HEK293T (cell line): ENCODE measurements at places on chromosomes 6 and 20.
A peak's percentile ranks its signal among the peaks of the same experiment; 100 is the strongest.

DNA sequence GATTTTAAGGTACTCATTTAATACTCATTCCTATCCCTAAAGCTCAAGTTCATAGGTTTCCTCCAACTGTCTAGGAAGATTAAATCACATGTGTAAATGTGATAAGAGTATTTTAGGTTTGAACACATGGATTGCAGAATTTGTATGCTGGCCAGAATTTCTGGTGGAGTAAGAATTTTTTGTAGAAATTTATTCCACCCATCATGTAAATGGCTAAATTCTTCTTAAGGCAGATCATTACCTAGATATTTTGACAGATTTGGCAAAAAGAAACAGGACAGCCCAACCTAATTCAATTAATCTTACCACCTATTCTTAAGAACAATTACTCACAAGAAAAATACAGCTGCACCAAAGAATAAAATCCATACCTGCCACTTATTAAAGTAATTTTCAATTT, 261.6 kb downstream of the GRIK2 start:
- no peak for DNase-seq

DNA sequence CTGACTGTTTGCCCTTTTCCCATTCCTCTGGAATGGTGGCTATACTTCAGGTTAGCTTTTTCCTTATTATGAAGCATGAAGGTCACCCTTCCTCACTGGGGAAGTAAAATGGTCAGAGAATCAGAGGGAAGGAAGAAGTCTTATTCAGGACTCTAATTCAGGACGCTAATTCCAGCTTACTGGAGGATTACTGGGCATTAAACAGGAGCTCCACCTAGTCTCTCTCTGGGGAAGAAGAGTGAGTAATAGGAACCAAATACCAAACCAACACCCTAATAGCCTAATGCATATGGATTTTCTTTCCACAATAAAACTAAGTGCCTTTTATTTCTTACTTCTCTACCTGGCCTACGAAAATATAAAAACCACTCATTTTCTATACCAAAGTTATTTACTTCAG, 10.1 kb downstream of the CRISP1 start:
- no peak for DNase-seq

DNA sequence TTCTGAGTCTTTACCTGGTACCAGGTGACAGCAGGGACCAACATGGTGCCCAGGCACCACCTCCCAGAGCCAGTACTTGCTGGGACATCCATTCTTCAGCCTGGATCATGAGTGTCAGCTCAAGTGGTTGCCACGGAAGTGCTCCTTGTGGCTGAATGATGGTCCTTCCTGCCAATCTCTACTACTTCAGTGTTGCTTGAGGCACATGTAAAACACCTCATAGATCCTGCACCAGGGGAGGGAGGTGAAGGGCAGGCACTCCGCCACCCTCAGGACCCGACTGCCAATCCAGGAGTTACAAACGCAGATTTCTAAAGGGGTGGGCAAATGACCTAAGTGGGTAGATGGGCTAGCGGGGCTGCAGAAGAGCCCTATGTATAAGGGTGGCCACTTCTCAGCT, 226.0 kb downstream of the PREX1 start:
- DNase-seq: no peak

DNA sequence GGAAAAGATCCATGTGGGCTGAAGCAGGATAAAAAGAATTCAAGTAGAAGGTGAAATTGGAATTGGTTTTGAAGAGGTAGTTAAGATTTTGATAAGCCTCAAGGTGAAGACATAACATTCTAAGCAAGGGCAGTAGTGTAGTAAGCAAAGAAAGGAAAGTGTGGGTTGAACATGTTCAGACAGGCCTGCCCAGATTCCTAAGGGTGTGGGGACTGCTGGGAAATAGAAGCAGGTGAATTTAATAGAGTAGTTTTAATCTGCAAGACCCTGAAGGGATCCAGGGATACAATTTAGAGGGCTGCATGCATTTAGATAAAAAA, 19.1 kb downstream of the TAB2 start:
- DNase-seq: no peak

- no peak for DNase-seq
Measured at GRCh38 chr6:167485186-167485978, 160.5 kb downstream of the TTLL2 start.

DNA sequence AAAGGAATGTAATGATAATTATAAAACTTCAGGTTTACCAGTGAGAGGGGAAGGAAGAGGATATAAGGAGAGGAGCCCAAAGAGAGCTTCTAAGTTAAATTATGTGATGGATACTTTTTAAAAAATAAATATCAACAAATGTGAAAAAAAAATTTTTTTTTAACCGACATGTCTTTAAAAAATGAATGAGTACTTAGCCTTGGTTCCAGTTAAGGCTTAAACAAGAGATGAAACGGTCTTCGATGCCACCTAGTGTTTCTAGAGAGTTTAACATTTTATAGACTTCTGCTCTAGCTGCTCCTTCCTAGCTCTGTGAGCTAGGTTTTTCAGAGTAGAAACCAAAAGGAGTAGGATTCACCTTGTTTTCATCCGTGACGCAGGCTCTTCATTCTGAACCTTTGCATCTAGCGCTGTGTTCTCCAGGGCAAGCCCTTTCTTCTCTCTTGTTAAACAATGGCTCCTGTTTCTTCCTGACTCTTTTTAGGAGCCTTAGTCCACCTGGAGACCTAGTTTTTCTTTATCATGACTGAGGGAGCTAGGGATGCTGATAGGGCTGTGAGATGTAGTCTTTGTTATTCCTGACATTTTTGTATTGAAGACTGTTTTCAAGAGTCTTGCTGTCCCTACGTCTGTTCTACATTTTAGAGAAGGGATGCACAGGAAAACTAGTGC, 42.4 kb upstream of the GNRH2 start:
- DNase-seq: peak; percentile 61

DNA sequence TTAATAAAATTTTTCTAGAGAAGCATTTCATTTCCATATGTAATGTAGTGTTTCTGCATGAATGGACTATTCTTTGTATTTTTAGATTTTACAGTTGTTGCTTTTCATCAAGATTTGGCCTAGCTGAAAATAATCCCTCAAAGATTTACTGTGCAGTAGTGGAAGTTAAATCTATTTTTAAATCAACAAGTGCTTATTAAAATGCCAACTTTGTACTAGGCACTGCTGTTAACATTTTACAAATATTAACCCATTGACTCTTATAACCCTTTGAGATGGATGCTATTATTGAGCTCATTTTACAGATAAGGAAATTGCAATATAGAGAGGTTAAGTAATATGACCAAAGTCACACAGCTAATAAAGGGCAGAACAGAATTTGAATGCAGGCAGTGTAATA, 274.5 kb downstream of the NKAIN2 start:
- DNase-seq: no peak

GRCh38 chr20:49430320-49430719, 52.1 kb downstream of the KCNB1 start:
- no peak for DNase-seq

GRCh38 chr20:17625246-17626051, 55.6 kb downstream of the DSTN start:
- no peak for DNase-seq

DNA sequence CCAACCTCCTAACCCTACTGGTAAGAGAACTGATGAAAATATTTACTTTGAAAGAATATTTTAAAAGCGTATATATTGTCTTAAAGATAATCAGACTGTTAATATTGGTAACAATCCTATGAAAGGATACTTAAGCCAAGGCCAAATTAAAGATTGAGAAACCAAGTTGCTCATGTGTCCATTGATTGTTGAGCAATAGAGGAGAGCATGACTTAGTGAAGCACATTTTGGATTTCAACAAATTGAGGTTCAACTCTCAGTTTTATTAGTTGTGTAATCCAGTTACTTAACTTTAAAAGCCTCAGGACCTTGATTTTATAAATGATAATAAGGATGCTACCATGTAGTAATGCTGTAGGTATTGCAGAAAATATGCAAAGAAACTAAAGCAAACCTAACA, 56.8 kb downstream of the PRL start:
- no peak for DNase-seq

GRCh38 chr6:132190097-132190814, 211.0 kb downstream of the MOXD1 start:
- DNase-seq: no peak

GRCh38 chr6:11828262-11828870, 49.8 kb upstream of the ADTRP start:
- no peak for DNase-seq

- no peak for DNase-seq
Measured at GRCh38 chr20:25408890-25409289, 1.4 kb downstream of the GINS1 start.

DNA sequence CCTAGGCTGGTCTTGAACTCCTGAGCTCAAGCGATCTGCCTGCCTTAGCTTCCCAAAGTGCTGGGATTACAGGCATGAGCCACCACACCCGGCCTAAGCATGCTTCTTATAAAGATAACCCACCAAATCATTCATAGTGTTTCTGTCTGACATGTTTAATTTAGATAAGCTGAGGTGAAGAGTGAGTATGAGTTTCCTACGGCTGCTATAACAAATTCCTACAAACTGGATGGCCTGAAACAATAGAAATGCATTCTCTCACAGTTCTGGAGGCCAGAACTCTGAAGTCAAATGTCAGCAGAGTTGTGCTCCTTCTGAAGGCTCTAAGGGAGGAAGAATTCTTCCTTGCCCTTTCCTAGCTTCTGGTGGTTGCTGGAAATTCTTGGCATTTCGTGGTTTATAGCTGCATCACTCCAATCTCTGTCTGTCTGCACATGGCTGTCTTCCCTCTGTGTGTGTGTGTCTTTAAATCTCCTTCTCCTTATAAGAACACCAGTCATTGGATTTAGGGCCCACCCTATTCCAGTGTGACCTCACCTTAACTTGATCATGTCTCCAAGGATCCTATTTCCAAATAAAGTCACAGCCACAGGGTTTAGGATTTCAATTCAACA, 29.9 kb downstream of the MAPK13 start:
- DNase-seq: no peak

DNA sequence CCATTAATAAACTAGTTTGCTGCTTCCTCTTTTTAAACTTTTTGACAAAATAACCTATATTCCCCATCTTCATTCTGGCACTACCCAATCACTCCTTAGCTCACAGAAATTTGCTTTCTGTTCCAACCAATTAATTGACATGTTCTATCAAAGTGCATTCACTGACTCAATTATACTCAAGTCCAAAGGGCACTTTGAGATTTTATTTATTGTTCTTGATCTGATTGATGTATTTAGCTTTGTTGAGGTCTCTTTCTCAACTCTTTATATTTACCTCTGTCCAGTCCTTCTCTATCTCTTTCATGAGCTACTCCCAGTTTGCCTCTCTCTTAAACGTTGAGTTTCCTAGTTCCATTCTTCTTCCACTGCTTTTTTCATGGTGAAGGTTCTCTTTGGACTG, 104.4 kb upstream of the TENT5A start:
- DNase-seq: no peak

DNA sequence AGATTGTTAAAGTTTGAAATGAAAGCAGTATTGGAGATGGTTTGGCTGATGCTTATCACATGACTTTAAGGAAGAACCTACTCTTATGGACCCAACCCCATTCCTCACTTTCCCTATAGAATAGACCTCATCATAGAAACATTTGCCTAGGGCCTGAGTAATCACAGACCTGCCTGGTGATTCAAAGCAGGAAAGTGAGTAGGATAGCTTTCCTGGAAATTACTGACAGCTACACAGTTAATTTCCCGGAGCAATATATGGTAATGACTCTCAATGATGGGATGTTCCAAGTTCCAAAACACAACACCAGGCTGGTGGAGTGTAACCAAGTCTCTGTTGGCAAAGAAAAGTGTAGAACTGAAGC, 233.8 kb downstream of the SIM1 start:
- no peak for DNase-seq

DNA sequence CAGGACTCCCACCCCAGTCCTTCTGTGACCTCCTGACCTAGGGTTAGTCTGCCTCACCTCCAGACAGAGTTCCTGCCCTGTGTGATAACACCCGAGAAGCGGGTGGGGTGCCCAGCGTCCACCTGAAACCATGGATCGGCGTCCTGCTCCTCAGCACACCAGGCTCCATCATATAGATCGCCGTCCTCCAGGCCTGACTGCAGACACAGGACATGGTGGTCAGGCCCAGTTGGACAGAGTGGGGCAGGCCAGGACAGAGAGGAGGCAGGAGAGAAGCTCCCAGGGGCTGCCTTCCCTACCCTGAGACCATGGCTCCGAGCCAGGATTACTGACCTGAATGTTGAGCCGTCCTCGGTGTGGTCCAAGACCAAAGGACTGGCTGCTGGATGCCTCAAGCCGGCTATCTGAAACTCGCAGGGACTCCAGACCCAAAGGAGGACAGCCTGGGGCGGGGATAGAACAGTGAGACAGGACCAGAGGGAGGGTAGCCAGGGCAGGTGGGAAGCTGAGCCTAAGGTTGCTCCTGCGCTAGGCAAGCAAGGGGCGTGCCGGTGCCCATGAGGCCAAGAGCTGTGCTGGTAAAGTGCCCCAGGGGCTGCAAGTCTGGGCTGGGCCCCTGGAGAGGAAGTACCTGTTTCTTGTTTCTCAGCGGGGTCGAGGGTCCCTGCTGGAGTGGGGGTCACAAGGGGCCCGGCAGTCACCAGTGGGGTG, 2.2 kb downstream of the CPXM1 start:
- DNase-seq: no peak

DNA sequence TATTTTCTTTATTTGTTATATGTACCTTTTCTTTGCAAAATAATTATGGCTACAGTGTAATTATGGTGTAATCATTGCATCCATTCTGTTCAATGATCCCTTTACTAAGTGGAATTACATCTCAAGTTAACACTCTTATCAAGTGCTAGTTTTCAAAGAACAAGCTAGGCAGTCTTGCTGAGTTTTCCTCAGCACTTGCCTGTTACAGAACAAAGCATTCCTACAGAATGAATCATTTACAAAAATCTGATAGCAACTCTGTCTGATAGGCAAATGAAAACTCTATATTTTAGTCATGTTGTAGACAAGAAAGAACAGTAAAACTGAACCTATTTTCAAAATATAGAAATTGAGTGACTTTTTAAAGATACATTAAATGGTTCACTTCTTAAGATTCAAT, 109.8 kb upstream of the POU3F2 start:
- DNase-seq: no peak

GRCh38 chr6:113500221-113500620, 356.9 kb upstream of the MARCKS start:
- no peak for DNase-seq

DNA sequence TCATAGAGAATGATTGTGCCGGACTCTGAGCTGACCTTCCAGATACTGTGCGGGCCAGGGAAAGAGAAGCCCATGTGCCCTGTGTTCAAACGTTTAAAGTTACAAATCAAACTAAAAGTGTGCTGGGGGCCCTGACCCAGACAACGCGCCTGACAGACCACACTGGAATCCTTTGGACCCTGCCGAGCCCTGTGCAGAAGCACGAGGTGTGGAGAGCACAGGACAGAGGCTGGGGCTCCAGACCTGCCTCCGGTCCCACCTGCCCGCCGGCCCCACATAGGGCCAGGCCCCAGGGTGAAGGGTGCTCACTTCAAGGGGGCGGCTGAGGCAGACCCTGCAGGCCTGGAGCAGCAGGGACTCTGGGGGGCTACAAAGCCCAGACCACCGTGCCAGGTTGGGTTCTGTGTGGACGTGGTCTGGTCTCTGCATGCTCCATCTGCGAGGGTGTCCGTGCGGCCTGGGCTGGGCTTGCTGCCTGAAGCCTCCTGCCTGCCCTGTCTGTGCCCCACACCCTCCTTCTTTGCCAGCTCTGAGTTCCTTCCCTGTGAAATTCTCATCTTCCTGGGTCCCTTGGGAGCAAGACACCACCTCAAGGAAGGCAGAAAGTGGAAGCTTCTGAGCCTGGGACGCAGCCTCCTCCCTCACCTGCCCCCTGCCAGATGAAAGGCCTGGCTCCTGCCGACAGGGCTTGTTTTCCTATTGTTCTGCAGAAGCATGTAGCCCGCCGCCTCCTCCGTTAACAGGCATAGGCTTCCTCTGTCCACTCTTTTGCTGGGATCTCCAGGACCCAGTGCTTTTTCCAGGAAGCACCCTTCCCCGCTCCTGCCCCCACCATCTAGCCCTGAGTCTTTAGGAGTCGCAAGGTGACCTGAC, 186.2 kb downstream of the ERMARD start:
- DNase-seq: no peak
